ENCODE measurements at places on chromosomes 7 and 10.
A peak's percentile ranks its signal among the peaks of the same experiment; 100 is the strongest.

DNA sequence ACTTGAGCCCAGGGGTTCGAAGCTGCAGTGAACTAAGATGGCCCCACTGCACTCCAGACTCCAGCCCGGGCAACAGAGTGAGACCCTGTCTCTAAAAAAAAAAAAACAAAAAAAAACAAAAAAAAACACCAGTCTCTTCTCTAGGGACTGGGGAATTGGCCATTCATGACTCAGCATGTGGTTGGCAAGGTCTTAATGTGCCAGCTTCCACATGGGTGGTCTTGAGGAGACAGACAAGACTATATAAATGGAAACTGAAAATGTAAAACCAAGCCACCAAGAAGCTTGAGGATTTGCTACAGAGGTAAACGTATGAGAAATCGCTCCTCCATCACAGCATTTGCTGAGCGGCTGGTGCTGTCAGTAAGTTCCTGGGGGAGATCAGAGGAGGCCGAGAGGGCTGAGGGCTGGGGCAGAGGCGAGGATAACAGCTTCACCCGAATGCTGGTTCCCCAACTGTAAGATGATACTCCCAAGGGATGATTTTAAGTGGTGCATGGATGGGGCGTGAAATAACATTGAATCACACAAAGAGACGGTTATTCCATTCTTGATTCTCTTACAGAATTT is 128.7 kb downstream of the C10orf105 start:
- no peak for ATAC-seq

GRCh38 chr10:121096617-121097431 is 245.7 kb downstream of the WDR11 start:
- ATAC-seq, result no peak

DNA sequence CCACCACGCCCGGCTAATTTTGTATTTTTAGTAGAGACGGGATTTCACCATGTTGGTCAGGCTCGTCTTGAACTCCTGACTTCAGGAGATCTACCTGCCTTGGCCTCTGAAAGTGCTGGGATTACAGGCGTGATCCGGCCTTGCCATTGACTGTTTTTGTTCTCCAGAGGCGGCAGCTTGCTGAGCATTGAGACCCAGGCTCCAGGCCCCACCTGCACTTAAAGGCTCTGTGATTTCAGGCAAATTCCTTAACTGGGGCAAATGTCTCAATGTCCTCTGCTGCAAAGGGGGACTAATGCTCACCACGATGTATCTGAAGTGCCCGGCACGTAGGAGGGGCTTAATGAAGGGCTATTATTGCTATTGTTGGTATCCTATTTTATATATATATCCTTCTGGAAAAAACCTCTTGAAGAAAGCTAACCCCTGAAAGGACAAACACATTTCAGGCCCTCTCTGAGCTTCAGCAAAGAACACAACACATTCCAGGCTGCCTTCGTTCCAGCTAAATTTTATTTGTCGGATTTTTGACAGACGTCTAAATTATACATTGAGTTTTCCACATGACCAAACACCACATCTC is 29.0 kb downstream of the TRIM8 start:
- no peak for ATAC-seq

- ATAC-seq, result no peak
Observed at GRCh38 chr7:20107582-20107981, 109.6 kb downstream of the MACC1 start.

DNA sequence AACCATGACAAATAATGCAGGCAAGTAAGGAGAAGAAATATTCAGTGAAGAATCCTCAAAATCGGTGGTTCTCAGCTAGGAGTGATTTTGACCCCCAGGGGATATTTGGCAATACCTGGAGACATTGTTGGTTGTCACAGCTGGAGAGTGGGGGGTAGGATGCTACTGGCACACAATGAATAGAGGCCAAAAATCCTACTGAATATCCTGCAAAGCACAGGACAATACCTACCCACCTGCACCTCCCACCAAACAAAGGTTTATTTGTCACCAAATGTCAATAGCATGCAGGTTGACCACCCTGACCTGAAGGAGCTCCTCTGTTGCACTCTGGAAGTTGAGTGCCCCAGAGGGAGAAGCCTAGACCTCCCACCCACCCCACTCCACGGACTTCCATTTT is 1028.6 kb downstream of the CNTNAP2 start:
- ATAC-seq, result no peak

DNA sequence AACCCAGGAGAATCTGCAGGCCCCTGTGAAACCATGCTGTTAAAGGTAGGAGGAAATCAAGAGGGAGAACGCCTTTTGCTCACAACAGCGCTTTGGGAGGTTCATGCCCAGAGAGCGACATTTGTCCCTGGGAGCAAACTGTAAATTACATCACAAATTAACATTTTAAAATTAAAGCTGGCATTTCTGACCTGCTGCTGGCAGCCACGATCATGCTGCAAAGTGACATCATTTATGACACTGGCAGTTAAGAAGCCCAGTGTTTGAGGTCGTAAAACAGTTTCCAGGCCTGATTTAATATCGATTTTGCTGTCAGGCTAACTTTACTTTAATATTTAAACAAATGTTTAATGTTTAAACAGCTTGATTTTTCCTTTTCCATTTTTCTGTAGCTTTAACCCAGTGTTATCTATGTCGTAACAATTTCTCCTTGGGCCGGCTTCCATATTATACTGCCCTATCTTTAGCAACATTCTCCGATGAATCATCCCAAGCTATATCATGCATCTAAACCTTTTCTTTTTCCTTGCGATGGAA is 86.5 kb upstream of the NPVF start:
- ATAC-seq, result no peak

- ATAC-seq, result peak; percentile 33
Observed at GRCh38 chr7:91276909-91277308, 12.7 kb downstream of the FZD1 start.

- ATAC-seq, result no peak
Observed at GRCh38 chr10:54441275-54441674, 359.8 kb downstream of the PCDH15 start.

GRCh38 chr10:69730251-69731156 is 71.2 kb upstream of the COL13A1 start:
- ATAC-seq, result no peak

- no peak for ATAC-seq
Observed at GRCh38 chr10:116775488-116776400, 33.4 kb upstream of the HSPA12A start.

DNA sequence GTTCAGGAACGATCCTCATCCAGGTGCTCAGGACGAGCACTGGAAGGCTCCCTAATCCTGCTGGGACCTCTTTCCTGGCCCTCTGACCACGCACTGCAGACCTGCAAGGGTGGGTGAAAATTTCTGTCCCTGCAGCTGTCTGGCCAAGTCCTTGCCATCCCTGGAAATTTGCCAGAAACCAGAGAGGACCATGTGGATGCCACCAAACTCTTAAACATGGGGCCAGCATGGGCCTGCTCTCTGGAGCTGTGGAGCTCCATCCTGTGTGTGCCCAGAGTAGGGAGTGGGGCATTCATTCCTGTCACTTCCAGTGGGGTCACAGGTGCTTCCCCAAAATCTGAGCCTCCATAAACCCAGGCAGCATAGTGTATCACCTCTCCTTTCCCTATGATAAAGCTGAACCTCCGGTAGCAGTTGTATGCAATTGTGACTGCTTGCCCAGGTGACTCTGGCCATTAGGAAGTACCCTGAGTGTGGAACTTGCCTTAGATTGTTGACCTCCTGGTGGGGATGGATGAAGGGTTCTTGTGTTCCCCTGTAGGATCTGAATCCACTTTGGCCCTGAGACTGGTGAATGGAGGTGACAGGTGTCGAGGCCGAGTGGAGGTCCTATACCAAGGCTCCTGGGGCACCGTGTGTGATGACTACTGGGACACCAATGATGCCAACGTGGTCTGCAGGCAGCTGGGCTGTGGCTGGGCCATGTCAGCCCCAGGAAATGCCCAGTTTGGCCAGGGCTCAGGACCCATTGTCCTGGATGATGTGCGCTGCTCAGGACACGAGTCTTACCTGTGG is 57.1 kb downstream of the DMBT1 start:
- ATAC-seq, result no peak

- ATAC-seq, result no peak
Observed at GRCh38 chr7:10707519-10707918, 266.2 kb upstream of the PHF14 start.

DNA sequence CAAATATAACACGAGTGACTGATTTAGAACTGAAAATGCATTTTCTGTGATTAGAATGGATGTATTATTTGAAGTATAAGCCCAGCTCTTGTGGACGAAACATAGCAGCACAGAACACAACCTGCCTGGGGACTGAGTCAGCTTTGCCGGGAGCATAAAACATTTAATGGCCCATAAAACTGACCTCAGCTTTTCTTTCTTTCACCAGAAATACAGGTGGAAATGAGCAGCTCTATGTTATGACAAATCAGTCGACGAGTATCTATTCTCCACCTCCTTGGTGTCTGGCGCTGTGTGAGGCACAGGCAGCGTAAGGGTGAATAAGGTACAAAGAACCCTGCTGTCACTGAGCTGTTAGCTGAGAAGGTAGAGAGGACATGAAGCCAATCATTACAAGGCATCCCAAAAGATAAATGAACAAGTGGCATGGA is 471.6 kb upstream of the AKR1E2 start:
- peak; percentile 36 for ATAC-seq

GRCh38 chr7:101179117-101179516 is 976 bp downstream of the NAT16 start:
- ATAC-seq, result no peak

DNA sequence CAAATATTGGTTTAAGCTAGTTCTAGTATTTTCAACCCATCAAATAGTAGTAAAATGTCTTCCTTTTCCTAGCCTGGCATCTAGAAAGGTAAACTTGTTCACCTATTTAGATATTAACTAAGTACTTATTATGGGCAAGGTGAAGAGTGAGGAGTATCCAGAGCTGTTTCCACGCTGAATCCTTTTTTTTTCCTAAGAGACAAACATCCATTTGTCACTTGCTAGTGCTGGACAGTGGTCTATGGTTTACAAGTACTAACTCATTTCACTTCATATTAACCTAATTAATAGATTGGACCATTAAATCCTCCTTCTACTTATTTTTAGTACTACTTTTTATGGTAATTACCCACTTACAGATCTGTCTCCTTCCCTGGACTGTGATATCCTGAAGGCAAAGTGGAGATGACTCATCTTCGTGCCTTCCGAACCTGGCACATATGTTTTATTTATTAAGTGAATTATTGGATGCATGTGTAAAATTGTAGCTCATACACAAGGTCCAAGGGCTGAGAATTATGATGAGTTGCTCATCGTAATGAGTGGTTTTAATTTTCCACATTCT is 159.6 kb upstream of the IGFBP3 start:
- ATAC-seq, result no peak

DNA sequence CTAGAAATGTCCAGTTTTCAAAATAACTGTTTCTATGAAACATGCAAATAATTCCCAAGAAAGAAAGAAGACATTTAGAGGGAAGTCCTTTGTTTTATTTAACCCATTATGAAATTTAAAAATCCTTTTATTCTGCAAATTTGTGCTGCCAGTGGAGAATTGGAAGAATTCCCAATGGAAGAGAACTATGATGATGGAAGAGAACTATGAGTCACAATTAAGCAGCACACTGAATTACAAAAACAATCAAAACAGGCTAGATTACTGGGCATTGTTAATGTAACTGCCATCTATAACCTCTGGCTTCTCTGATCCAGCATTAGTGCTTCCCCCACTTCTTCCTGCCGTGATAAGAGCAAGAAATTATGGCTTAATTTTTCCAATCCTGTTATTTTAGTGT is 126.2 kb upstream of the FEZF1 start:
- no peak for ATAC-seq

GRCh38 chr7:128102490-128103291 is 71.5 kb upstream of the LRRC4 start:
- ATAC-seq, result no peak

DNA sequence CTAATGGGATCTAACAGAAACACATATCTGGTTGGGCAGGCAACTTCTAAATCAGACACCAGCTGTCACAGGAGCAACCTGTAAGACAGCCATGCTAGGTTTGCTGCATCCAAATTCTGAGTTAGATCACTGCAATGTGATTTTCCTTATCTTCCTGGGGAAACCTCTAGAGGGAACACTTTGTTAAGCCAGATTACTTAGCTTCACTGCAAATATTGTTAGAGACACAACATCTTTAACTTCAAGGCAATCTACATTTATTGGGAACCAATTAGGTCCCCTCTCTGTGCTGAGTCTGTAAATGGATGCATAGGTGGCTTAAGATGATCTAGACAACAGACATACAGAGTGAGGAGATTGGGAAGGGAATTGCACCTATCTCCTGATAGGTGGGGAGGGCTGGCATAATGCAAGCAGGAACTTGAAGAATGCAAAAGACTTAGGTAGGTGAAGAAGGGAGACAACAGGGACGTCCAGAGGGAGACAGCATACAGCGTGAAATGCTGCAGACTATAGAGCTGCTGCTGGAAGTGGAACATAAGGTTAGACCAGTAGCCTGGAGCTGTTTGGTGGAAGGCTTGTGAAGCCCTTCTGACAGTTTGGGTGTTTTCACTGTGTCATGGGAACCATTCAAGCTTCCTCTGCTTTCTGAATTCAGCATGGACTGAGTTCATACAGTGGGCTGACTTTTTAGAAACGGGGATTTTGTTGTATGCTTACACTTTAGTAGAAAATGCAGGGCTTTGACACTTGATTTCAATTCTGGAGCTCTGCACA is 109.8 kb upstream of the ELMO1 start:
- ATAC-seq, result no peak

DNA sequence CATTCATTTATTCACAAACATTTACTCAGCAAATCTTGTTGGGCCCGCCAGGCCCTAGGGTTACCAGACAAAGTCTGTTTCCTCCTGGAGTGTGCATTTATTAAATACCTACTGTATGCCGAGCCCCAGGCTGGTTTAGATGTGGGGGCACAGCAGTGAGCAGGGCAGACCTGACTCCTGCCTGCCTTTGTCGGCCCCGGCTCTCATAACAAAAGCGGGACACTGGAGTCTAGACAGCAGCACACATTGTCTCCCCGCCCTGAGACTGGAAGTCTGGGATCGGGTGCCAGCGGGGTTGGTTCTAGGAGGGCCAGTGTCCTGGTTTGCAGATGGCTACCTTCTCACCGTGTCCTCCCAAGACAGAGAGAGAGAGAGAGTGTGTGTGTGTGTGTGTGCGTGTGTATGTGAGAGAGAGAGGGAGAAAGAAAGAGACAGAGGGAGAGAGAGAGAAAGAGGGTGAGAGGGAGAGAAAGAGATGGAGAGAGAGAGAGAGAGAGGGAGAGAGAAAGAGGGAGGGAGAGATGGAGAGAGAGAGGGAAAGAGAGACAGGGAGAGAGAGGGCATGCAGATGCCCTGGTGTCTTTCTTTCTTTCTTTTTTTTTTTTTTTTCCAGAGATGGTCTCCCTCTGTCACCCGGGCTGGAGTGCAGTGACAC is 25.9 kb downstream of the ELFN1 start:
- no peak for ATAC-seq

- ATAC-seq, result no peak
Observed at GRCh38 chr10:112184052-112184371, 447 bp upstream of the GPAM start.

DNA sequence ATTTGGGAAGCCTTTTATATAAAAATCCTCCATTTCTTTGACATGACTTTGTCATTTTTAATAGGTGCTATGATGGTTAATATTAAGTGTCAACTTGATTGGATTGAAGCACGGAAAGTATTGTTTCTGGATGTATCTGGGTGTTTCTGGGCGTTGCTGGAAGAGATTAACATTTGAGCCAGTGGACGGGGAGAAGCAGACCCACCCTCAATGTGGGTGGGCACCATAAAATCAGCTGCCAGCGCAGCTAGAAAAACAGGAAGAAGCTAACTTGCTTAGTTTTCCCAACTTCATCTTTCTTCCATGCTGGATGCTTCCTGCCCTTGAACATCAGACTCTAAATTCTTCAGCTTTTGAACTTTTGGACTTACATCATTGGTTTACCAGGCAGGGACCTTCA is 1003.0 kb downstream of the SORCS3 start:
- ATAC-seq, result no peak
